Trophoblast cell (in vitro differentiated cells and primary cell): ENCODE measurements at places on chromosomes 4 and X.

GRCh38 chr4:94689155-94689860 is 68.4 kb upstream of the BMPR1B start:
- DNase-seq: no peak

DNA sequence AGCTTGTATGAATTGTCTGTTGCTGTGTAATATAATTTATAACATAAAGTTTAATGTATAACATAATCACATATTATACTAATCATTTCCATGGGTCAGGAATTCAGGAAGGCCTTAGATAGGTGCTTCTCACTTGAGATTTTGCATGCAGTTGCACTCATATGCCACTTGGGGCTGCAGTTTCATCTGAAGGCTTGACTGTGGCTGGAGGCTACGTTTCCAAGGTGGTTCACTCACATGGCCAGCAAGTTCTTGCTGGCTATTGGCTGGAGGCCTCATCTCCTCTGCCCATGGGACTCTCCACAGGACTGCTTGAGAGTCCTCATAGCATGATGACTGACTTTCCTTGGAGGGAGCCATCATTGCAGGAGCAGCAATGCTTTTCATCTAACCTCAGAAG is 53.4 kb upstream of the STX18 start:
- DNase-seq: no peak

- peak; percentile 67 for DNase-seq
These were observed 306.7 kb upstream of the MAOA start for GRCh38 chrX:43349363-43349762.

DNA sequence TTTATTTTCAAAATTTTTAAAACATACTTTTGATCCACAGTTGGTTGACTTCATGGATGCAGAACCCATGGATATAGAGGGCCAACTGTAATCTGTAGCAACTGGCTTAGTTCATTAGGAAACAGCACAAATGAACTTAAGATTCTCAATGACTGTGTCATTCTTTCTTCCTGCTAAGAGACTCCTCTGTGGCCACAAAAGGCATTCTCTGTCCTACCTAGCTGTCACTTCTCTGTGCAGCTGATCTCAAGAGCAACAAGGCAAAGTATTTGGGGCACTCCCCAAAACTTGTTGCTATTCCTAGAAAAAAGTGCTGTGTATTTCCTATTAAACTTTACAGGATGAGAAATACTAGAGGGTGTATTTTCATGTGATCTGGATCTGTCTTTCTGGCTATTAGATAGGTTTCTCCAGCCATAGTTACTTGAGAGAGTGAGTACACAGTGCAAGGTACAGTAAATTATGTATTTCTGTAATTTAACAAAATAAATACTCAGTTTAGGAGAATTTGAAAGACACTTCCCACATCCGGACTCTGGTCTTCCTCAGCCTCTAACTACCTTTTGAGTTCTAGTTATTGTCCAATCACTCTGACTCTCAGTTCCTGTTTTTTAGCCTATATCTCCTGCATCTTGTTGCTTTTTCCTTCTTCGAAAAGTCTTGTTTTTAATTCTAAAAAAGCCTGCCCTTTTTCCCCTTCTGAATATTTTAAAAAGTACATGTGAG is 21.8 kb downstream of the TLR2 start:
- DNase-seq: no peak

GRCh38 chr4:61992351-61992750 is 792.2 kb downstream of the ADGRL3 start:
- DNase-seq: no peak

DNA sequence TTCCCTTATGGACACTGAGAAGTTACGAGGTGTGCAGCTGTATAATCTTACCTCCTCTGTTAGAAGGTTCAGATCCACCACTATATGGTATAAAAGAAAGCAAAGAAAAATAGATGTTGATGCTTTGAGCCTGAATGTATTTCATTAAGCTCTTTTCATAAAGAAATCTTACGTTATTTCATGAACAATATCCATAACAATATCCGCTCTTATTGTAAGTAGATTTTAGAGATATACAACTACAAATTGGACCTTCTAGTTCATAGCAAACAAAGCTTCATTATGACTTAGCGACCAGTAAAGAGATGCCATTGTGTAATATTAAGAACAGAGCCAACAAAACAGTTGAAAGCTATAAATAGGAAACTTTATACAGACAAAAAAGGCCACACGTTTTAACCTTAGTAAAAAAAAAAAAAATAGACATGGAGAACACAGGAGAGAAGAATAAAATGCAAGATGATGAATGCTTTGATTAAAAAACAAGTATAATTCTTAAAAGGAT is 203.6 kb downstream of the PDGFC start:
- no peak for DNase-seq

GRCh38 chr4:56028165-56028564 is 79.4 kb downstream of the CEP135 start:
- DNase-seq: no peak

DNA sequence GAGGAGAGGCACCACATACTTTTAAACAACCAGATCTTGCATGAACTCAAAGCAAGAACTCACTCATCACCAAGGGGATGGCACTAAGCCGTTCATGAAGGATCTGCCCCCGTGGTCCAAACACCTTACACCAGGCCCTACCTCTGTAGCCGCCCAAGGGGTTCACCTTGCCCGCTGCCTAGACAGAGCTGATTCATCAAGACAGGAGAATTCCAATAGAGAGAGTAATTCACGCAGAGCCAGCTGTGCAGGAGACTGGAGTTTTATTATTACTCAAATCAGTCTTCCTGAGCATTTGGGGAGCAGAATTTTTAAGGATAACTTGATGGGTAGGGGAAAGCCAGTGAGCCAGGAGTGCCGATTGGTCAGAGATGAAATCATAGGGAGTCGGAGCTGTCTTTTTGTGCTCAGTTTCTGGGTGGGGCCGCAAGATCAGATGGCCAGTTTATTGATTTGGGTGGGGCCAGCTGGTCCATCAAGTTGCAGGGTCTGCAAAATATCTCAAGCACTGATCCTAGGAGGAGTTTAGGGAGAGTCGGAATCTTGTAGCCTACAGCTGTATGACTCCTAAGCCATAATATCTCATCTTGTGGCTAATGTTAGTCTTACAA is 364.7 kb downstream of the PCDH7 start:
- no peak for DNase-seq

DNA sequence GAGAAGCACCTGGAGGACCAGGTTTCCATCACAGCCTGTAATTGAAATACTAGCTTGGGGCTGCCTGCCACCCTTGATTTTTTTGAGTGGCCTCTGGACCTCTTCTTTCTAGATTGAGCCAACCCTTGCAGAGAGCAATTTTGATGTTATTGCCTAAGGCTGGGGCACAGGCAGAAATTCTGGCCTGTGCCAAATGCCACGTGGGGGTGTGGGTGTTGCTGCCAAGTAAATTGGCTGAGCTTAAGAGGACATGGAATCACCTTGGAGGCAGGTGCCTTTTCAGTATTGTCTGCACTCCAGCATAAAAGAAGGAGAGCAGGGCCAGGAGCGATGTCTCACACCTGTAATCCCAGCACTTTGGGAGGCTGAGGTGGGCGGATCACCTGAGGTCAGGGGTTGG is 286.1 kb upstream of the PRPS2 start:
- DNase-seq: no peak

- no peak for DNase-seq
These were observed 143.5 kb upstream of the GYPA start for GRCh38 chr4:144284026-144284425.

GRCh38 chrX:72395237-72395636 is 89.5 kb upstream of the CITED1 start:
- no peak for DNase-seq

DNA sequence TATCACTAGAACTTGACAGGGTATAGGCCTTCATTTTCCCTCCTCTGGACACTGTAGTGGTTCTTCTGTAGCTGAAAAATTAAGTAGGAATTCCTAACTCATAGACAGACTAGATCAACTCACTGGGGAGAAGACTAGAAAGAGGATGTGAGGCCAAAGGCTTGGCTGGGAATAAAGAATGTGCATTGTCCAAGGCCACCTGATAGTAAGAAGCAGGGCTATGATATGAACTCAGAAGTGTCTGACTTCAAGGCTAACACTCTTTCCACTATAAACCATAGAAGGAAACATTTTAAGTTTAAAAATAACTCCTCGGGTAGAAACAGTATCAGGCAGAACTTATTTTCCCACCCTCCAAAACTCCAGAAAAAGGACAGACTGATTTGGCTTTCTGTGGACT is 346.6 kb downstream of the OPHN1 start:
- no peak for DNase-seq

DNA sequence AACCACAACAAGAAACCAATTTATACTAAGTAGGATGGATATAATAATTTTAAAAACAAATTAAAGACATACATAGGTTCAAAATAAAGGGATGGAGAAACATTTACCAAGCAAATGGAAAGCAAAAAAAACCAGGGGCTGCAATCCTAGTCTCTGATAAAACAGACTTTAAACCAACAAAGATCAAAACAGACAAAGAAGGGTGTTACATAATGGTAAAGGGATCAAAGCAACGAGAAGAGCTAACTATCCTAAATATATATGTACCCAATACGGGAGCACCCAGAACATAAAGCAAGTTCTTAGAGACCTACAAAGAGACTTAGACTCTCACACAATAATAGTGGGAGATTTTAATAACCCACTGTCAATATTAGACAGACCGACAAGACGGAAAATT is 66.6 kb downstream of the ATRX start:
- no peak for DNase-seq

- no peak for DNase-seq
These were observed 279.8 kb downstream of the DHRSX start for GRCh38 chrX:2220829-2221567.

GRCh38 chr4:71222661-71223060 is 116.2 kb upstream of the SLC4A4 start:
- DNase-seq: no peak

DNA sequence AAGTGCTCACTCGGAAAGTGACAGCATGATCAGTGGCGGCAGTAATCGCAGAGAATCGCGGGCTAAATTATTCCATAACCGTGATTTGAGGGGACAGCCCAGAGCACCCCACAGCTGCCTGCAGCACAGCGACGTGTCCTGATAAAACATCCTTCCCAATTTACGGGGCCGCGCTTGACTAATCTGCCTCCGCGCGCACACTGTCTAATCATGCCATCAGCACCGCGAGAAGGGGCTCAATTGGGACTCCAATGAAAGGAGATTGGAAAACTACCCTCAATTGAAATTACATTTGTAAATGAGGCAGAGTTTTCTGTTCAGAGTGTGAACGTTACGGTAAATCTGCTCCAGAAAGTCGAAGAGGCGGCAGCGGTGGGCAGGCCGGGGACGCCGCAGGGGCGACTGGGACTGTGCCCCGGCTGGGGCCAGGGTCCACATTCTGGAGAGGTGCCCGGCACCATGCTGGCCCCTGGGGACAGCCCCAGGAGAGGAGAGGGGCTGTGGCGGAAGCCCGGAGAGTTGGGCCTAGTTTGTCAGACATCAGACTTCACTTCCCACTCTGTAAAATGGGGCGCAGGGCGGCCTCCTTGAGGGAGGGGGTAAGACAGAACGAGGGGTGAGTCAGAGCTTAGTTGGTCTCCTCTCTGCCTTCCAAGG is 107.7 kb downstream of the FAM53A start:
- DNase-seq: no peak

- peak; percentile 62 for DNase-seq
These were observed 802 bp downstream of the BMP2K start for GRCh38 chr4:78776729-78777575.

- no peak for DNase-seq
These were observed 271.9 kb downstream of the GPM6A start for GRCh38 chr4:175540151-175540550.

GRCh38 chr4:40238008-40238699 is 41.3 kb downstream of the RHOH start:
- DNase-seq: no peak

- DNase-seq: no peak
These were observed 63.7 kb downstream of the TMEM164 start for GRCh38 chrX:110066488-110067225.

DNA sequence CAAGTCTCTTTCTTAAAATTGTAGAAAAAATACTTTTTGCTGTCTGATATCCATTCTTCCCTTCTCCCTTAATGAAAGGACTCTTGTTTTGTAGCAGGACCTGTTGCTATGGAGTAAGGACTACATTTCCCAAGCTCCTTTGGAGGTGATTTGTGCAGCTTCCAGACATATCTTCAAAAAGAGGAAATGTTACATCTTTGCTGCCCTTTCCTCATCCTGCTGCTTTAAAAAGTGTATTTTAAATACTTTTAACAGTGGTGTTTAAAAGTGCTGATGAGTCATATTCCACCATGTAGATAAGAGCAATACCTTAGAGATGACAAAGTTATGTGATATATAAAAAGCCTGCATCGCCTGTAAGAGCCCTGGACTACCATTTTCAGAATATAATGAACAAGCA is 98.7 kb downstream of the CFAP299 start:
- peak; percentile 24 for DNase-seq

DNA sequence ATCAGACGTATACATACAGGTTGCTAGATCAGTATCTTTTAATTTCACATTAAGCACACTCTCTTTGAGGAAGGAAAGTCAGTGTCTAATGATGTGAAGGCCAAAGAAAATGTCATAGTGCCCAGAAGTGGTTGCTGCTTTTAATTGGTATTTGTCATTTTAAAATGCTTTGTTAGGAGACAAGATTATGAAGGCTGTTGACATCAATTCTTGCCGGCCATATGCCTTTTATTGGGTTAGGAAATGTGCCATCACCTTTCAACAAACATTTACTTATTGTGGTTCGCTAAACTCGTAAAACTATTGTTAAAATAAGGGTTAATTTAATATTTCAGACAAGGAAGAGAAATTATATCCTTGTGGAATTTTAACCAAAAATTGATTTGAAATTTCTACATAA is 32.2 kb downstream of the NFKB1 start:
- DNase-seq: no peak

DNA sequence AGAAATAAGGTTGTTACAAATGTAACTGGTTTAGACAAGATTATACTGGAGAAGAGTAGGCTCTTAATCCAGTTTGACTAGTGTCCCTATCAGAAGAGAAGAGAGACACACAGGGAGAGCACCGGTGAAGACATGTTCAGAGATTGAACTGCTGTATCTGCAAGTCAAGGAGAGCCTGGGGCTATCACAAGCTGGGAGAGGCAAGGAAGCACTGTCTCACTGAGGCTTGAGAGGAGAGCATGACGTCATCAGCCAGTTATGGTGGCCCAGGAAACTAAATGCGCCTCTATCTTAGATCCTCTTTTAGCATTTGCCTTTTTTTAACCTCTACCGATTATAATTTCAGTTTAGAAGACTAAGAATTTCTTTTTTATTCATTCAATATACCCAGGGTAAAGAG is 583.4 kb downstream of the TRAM1L1 start:
- peak; percentile 67 for DNase-seq

GRCh38 chr4:6546681-6547447 is 28.1 kb upstream of the MAN2B2 start:
- peak; percentile 82 for DNase-seq

DNA sequence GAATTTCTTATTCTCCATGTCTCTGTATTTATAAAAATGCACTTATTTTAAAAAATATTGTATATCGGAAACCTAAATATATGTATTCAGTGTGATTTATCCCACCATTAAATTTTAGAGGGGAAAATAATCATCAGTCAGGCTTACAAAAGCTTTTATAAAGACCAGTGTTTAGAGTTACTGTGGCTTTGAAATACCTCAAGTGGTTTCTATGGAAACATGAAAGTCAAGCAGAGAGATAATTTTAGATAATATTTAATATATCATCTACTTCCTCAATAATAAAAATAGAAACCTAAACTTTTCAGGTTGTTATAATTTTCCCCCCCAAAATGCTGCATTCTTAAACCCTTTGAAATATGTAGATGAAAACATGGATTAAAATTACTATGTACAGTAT is 332.9 kb upstream of the PITX2 start:
- DNase-seq: no peak
